ENCODE measurements at places on chromosomes 2 and 18. TPM values are rescaled to one million over a fixed set of nuclear protein-coding genes. Genes with fewer than 3 reads are reported as not detected.

The ZNF532 gene
- 17.8 TPM for total RNA-seq

The TRIM43 gene
- not detected for total RNA-seq

The NDC80 gene
- total RNA-seq: 83.3 TPM

DNA sequence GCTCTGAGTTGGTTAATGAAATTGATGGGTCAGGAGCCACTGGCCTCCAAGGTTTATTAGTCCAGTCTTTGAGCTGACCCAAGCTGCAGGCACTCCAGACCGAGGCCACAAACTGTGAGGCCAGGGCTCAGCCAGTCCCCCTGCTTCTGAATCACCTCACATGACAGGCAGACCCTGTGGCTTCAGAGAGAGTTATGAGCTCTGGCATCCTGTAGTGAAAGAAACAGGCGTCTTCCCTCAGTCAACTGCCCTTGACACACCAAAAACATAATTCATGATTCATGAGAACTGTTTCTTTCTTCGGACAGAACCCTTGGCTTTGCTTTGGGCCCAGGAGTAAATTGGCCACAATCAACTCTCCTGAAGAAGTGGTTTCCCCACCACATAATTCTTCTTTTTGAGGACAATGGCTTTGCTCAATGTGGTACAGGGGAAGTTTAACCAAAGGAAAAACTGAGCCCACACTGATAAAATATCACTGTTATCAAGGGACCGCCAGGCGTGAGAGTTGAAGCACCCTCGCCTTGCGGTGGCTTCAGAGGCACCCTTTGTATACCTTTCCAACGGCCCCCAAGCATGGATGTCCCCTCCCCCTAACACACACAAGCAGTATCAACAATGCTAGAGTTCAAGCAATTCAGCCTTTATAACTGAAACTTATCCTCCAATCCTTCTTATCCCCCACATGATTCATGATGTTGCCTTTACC, 226.9 kb downstream of the CYRIA start:
- DNase-seq: no peak

- peak; percentile 36 for DNase-seq
These were observed 46.4 kb upstream of the MRPL33 start for GRCh38 chr2:27724905-27725701.

DNA sequence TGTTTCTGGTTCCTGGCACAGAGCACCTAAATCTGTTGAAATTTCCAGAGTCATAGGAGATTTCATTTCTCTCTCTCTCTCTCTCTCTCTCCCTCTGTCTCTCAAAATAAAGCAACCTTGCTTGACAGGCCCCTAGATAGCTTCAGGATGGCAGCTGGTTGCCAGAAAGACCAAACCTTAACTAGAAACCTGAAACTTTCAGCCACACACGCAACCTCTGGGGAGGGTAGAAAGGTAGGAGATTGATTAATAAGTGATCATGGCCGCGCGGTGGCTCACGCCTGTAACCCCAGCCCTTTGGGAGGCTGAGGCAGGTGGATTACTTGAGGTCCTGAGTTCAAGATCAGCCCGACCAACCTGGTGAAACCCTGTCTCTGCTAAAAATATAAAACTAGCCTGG, 1885.4 kb upstream of the CELF4 start:
- no peak for DNase-seq

GRCh38 chr2:84302513-84303412, 156.3 kb downstream of the SUCLG1 start:
- DNase-seq: peak; percentile 47

The REG3A gene
- total RNA-seq: not detected

Measured in RPMI7951 (cell line).